T-helper 9 cell (primary cell): ENCODE measurements at places on chromosomes 5 and 9.

- no peak for DNase-seq
These were observed 18.4 kb upstream of the TCF7 start for GRCh38 chr5:134095887-134096589.

- DNase-seq = no peak
These were observed 424.8 kb downstream of the TLE1 start for GRCh38 chr9:81264516-81264915.

- no peak for DNase-seq
These were observed 121.5 kb downstream of the EHMT1 start for GRCh38 chr9:137740312-137740711.

DNA sequence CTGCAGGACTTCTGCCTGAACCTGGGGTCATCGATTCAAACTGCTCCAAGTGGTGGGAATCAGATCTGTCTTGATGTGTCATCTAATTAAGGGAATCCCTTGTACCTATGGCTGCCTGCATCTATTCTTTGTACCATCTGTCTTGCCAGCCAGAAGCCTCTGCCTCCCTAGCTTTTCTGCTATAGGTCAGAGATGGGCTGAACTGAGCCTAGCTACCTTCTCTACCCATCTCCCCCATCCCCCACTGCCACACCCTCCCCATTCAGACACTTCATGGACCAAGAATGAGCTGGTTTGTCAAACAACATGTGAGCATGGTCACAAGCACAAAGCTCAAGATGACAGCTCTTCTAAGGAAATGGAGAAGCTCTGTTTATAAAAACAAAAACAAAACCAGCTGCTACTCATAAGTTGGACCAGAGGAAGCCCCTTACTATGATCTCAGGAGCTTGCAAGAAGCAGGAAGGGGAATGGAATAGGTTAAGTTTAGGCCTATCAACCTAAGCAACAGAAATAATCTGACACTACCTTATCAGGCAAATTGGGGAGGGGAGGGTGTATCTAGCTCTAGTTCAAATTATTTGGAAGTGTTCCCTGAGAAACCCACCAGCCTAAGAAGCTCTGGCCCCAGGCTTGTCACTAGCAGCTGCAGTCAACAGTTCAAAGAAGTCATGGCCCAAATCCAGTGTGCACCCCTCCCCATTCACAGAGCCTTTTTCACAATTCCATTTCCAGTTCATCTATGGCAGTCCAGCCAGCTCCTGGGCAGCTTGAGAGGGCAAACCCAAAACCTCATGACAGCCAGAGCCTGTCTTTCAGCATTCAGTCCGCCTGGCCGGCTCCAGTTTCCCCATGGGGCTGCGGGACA lies 29.9 kb downstream of the SKP1 start:
- no peak for DNase-seq
